ENCODE measurements at places on chromosomes 6 and 20.

GRCh38 chr6:84847390-84848160 lies 83.2 kb upstream of the TBX18 start:
- DNase-seq = no peak

DNA sequence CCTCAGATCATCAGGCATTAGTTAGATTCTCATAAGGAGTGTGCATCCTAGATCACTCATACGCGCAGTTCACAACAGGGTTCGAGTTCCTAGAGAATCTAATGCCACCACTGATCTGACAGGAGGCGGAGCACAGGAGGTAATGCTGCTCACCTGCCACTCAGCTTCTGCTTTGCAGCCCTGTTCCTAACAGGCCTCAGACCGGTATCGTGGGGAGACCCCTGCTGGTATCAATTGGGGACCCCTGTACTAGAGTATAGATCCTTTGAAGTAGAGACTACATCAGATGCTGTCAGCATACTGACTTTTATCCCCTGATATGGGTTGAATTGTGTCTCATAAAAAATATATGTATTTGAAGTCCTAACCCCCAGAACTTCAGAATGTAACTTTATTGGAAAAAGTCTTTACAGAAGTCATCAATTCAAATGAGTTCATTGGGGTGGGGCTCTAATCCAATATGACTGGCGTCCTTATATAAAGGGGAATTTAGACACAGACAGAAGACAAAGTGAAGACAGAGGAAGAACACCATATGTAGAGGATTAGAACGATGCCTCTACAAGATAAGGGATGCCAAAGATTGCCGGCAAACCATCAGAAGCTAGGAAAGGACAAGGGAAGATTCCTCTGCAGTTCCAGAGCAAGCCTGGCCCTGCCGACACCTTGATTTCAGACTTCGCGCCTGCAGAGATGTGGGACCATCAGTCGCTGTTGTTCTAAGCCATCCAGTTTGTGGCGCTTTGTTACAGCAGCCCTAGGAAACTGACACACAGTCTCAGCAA lies 104.4 kb upstream of the BTBD3 start:
- no peak for DNase-seq

DNA sequence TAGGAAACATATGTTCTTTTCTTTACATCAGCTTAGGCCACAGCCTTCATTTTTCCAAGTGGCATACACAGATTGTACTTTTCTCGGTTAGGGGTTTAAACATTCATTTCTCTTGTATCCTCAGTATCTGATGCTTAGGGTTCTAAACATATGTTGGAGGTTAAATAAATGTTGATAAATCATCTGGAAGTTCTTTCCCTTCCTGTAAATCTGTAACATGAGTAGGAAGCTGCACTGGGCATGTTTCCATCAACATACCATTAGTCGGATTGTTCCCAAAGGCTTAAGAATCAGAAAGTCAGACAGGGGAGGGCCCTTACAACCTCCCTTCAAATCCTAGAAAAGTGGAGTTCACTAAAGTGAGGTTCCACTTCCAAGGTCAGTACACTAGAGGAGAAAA lies 54.8 kb upstream of the BCLAF1 start:
- DNase-seq = no peak

GRCh38 chr6:63943826-63944225 lies 308.2 kb downstream of the PHF3 start:
- no peak for DNase-seq

DNA sequence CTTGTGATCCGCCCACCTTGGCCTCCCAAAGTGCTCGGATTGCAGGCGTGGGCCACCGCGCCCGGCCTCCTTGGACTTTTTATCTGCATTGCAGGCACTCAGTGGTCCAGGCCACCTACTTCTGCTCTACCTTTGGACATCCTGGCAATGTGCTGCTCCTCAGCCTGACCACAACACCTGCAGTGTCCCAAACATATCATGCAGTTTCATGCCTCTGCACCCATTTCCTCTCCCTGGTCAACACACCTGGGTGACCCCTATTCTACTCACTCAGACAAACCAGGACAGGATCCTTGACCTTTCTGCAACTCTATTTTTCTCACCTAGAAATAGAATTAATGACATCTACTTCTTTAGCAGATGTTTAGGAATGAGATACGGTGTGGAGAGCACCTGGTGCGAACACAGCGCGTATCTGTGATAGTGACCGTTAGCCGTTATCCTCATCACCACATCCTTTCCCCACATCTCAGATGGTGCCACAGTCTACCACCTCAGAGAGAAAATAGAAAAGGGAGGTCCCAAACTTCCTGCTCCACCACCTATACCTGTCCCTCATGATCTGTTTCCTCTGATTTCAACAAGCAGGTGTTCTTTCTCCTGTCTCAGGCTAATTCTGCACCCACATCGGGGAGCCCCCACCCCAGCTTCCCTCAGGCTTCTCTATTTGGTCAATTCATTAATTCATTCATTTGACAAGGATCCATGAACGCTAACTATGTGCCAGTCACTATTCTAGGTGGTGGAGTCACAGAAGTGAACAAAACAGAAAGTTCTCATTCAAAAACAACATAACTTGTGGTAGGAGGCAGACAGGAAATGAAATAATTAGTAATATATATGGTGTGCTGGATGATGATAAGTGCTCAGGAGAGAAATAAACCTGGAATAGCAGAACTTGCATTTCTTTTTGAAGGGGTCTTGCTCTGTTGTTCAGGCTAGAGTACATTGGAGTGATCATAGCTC lies 4.3 kb upstream of the BTN3A2 start:
- no peak for DNase-seq

DNA sequence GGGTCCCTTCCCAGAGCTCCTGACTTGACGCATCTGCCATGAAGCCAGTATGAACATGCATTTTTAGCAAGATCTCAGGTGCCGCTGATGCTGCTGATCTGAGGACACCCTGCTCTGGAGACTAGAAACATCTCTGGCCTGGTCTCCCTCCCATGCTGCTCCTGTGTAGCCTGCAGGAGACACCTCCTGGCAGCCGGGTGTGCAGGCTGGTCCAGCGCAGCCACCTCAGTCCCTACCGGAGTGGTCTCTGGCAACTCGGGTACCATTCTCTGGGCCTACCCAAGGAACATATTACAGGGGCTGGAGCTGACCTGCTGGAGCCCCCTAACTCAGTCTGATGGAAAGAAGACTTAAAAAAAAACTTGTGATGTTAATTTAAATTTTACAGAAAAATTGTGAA lies 20.1 kb downstream of the PHACTR3 start:
- DNase-seq = no peak

DNA sequence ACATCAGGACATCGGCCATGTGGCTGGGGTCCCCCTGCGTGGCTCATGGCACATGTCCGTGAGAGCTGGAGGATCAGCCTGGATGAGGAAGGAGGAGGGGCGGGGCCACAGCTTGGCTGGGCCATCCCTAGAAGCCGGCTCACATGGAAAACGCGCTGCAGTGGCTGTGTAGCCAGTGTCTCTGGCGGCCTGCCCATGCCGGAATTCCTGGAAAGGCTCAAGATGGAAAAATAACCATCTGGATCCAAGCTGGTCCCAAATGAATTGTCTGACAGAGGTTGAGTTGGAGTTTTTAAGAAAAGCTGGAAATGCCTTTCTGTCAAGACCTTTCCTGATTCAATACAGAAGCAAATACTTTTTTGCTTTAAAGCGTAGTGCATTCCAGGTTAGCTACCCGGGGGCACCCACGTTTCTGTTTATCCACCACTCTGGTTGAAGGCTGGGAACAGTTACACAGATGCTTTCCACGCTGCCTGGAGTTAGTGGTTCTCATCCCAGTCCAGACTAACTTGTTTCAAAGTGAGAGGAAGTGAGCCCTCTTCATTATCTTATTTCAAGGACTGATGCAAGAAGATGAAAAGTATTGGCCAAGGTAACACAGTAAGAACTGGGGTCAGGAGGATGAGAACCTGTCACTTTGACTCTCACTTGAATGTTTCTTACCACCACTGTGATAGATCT lies 99.0 kb downstream of the GMPR start:
- DNase-seq = no peak

DNA sequence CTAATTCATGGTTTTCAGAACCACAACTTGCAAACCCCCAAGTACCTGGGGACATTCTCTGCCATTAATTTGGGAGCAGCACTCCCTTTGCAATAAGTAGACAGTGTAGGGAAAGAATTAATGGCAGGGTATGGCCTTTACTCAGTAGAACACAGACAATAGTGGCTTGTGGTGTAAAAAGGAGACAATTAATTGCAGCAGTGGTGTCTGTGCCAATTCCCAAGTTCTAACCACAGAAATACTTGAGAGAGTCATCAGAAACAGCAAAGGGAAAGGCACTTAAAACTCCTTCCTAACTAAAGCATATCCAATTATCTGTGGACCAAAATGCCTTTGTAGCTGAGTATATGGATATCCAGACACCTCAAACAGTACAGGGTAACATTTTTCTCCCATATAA lies 257.6 kb upstream of the POU3F2 start:
- DNase-seq = no peak

DNA sequence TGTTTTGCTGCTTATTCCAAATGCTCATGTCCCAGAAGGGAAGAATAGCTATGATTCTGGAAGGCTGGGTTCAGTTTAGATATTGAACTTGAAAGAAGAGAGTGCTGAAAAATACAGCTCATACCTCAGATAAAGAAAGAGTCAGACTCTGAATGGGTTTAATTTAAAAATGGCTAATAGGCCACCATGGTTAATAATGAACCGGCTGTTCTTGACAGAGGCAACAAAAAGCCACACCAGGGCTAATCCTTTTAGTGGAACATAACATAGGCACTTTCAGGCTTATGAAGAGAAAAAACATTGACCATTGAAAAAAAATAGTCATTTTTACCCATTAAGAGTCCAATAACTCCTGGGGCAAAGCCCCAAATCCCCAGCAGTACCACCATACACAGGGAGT lies 59.4 kb downstream of the TNFRSF21 start:
- no peak for DNase-seq

GRCh38 chr6:157896932-157897331 lies 73.9 kb downstream of the SNX9 start:
- DNase-seq = no peak

DNA sequence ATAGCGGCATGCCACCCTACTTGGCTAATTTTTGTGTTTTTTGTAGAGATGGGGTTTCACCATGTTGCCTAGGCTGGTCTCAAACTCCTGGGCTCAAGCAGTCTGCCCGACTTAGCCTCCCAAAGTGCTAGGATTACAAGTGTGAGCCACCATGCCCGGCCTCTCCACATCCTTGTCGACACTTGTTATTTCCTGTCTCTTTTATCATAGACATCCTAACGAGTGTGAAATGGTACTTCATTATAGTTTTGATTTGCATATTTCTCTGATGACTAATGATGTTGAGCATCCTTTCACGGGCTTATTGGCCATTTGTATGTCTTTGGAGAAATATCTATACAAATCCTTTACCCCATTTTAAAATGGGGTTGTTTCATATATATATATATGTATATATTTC lies 39.0 kb upstream of the ASXL1 start:
- no peak for DNase-seq

GRCh38 chr20:32365564-32365963 lies 7.4 kb downstream of the ASXL1 start:
- no peak for DNase-seq

- no peak for DNase-seq
These were observed 89.8 kb downstream of the ATRN start for GRCh38 chr20:3560578-3560977.

DNA sequence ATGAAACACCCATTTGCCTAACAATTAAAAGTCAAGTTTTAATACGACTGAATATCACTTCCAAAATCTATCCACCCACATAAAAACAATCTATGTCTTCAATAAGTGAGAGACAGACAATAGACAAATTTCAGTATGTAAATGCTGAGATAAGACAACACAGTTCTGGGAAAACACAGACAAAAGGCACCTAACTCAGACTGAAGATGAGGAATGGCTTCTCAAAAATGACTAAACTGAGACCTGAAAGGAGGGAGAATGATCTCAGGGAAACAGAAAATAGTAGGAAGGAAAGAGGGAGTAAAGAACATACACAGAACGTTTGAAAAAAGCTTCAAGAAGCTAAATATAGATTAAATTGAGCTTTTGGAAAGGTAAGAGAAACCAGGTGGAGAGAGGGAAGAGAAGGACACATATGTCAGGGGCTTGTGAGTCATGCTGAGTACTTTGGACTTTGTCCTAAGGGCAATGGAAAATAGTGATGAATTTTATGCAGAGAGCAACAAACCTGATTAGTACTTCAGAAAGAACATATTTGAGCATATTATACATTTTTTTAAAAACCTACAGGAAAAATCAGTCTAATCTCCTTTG lies 16.1 kb downstream of the LMBRD1 start:
- DNase-seq = no peak

GRCh38 chr20:33677991-33678702 lies 3.9 kb upstream of the NECAB3 start:
- DNase-seq = no peak

DNA sequence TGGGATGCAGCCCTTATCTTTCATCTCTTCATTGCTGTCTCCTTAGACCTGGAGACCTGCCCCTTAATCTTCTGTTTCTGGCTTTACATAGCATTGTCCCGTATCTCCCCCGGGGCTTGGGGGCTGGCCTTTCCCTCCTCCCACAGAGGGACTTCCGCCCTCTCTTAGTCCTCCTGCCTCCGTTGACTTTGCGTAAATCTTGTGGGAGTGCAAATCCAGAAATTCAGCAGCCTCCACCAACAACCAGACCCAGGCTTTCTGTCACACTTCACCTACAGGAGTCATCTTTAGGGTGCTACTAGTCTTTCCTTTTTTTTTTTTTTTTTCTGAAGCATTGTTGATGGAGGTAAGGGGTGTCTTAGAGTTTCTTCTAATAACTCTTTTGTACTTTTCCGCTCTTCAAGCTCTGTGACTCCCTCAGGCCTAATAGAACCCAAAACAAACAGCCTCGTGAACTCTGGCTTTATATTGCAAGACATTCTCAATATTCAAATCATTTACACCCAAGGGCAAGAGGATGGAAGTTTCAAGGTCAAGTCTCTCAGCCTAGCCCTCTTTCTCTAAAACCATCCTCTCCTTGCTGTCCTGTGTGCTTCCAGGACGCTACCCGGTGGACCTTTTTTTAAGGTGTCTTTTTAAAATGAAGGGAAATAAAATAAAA lies 66.2 kb downstream of the RREB1 start:
- DNase-seq = no peak

GRCh38 chr20:49668181-49668877 lies 45.3 kb downstream of the B4GALT5 start:
- peak; percentile 88 for DNase-seq

GRCh38 chr6:223763-224162 lies 68.5 kb upstream of the DUSP22 start:
- no peak for DNase-seq

Measured in GM10248 (cell line).